ENCODE measurements at places on chromosomes 13 and 19.
A peak's percentile ranks its signal among the peaks of the same experiment; 100 is the strongest.

DNA sequence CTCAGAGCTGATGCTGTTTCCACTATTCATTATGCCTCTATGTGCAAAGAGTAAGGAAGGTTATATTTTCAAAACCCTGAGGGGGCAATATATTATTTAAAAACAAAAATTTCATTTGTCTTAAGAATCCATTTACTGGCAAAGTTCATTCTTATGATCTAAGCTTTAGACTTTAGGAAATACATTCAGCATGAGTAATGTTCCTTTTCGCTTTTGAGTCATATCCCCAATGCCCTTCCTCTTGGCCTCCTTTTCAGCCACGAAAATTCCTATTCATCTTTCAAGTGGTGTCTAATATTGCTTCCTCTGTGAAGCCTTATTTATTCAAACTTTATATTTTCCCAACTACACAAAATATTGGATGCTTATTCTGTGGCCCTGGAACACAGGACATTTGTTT, 1317.0 kb downstream of the PCDH9 start:
- no peak for DNase-seq

DNA sequence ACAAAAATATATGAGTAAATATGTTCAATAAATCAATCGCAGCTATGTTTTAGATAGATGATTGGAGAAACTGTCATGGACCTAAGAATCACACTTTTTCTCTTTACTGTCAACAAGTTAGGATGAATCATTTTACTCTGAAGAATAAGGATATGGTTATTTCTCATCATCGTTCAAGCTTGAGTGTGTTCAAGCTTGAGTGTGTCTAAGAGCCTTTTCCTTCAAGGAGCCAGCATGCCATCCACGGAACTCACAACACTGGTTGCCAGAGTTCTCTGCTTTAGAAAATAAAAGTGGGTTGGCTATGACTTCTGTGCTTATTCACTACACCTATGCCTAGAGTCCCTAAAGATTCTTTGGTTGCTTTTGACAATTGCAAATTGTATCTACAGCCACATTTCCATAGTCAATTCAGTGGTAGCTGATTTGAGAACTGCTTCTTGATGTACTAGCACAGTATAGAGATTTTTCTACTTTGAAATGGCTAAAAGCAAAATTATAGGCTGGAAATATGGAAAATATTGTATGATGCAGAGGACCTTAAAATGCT, 58.1 kb upstream of the SCEL start:
- no peak for DNase-seq

GRCh38 chr13:102402290-102402689, 442 bp upstream of the FGF14 start:
- peak; percentile 93 for DNase-seq

GRCh38 chr13:19657872-19658591, 24.6 kb downstream of the MPHOSPH8 start:
- DNase-seq = no peak

- DNase-seq = no peak
These were observed 58.9 kb downstream of the ERICH4 start for GRCh38 chr19:41501854-41502253.

- no peak for DNase-seq
These were observed 188.1 kb upstream of the PCDH17 start for GRCh38 chr13:57443494-57443893.

- no peak for DNase-seq
These were observed 123.3 kb downstream of the AKAP11 start for GRCh38 chr13:42395086-42395821.

GRCh38 chr19:52923778-52924593, 758 bp upstream of the ZNF888 start:
- no peak for DNase-seq

DNA sequence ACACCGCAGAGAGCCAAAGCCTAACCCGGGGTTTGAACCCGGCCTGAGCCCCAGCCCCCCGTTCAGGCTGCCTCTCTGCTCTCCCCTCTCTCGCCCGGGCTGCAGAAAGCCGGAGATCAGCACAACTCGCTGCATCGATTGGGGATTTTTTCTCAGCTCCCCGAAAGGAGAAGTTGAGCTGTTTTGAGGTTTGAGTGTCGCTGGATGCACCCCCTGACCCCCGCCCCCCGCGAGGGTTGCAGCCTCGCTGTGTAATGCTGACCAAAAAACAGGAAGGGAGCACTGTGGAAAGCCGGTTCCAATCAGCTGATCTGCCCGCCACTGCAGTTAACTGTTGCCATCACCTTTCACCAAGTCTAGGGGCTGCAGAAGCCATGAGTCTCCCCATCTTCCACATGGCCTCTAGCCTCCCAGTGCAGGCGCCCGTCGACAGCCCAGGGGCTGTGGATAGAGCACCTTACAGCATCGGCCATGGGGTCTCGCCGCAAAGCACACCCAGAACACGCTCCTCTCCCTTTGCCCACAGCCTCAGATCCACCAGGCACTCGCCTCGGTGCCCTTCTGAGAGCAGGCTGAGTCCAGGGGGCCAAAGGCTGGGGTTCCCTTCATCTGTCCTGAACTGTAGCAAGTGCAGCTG, 34.5 kb downstream of the MYO9B start:
- DNase-seq = no peak

- no peak for DNase-seq
These were observed 330.6 kb downstream of the SPRY2 start for GRCh38 chr13:80010286-80010831.

- DNase-seq = no peak
These were observed 221.0 kb downstream of the KLF12 start for GRCh38 chr13:73913079-73913740.

- no peak for DNase-seq
These were observed 83.1 kb downstream of the IRS2 start for GRCh38 chr13:109703250-109703649.

DNA sequence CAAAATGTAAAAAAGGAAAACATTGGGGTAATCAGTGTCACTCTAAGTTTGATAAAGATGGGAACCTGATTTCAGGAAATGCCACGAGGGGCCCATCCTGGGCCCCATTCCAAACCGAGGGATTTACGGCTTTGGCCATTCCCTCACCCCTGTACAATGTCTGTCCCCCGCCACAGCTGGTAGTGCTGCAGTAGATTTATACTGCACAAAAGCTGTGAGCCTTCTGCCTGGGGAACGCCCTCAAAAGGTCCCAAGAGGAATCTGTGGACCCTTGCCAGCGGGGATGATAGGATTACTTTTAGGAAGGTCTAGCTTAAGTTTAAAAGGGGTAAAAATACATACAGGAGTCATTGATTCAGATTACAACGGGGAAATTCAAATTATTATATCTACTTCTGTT, 173.4 kb upstream of the SGCG start:
- no peak for DNase-seq

DNA sequence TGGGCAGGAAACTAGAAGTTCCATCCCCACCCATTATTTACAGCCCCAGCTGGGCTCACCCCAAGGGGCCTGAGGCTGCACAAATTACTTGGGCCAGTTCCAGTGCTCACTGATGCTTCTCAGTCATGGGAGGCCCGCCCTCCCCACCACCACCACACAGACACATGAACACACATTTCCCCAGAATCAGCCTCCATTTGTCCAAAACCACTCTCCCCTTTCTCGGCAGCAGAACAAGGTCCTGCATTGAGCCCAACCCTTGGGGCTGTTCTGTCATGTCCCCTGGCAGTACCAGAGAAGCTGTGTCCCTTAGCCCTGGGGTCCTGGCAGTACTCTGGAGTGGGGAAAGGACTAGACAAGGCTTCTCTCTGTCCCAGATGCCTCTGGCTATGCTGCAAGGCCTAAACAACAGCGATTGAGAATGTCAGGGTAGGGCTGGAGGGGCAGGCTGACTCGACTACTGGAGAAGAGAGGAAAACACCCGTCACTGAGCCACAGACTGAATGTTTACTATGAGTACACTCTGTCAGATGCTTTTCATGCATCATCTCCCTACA, 21.8 kb downstream of the SAMD4B start:
- DNase-seq = no peak

DNA sequence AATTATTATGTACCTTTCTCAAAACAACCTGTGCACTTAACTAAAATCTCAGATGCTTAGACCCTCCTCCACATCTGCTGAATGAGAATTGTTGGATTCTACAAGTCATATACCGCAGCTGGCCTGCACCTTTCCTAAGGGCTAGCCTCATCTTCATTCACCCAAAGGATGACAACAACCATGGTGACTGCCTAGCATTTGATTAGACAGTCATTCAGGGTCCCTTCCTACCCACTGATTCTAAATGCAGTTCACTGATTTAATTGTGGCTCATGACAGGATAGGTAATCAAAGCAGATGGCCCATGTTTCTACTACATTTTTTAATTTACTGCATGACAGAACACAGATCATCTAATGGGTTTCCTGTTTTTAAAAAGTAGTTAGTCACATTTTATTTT, 551.9 kb upstream of the SLC10A2 start:
- no peak for DNase-seq

GRCh38 chr19:960020-960419, 24.1 kb upstream of the WDR18 start:
- DNase-seq = no peak

All from NCI-H345 (cell line).